Activated CD4-positive, alpha-beta T cell treated with anti-CD3 and anti-CD28 coated beads for 24 hours (primary cell): ENCODE measurements at places on chromosomes 7 and 10.

- no peak for DNase-seq
Measured at GRCh38 chr7:111672901-111673300, 110.6 kb upstream of the IMMP2L start.

GRCh38 chr7:35026150-35026549 is 11.1 kb downstream of the DPY19L1 start:
- no peak for DNase-seq

GRCh38 chr7:149317986-149318672 is 56.1 kb downstream of the ZNF783 start:
- DNase-seq = no peak

- DNase-seq = no peak
Measured at GRCh38 chr7:125412890-125413665, 483.5 kb upstream of the POT1 start.

DNA sequence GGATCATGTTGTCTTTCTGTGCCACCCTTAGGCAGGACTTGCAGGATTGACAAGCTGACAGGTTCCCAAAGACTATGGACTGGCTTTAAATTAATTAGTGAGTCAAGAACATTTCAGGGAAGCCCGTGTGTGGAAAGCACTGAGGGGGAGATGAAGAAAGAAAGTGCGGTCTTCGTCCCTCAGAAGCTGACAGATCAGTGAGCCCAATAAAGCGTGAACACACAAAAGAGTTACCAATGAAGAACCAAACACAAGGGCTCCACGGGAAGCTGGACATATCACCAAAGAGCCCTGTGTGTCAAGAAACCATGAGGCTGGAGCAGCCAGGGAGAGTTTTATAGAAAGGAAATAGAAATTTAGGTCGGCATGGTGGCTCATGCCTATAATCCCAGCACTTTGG is 725.8 kb downstream of the PARD3 start:
- DNase-seq = no peak

DNA sequence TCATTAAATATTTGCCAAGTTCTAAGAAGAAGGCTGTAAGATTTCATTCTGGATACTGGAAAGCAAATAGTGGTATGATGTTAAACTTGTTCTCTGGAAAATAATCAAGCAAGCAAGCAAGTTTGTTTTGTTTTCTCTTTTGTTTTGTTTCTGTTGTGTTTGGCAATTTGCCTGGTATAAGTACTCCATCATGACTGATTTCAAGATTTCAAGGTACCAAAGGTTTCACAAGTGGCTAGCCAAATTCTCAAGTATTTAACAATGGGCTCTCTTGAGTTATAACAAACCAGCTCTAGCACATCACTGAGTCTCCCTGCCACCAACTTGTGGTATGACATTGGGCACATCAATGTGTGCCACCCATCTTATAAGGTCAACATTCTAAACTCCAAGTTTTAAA is 151.7 kb upstream of the IGFBP3 start:
- DNase-seq = no peak

DNA sequence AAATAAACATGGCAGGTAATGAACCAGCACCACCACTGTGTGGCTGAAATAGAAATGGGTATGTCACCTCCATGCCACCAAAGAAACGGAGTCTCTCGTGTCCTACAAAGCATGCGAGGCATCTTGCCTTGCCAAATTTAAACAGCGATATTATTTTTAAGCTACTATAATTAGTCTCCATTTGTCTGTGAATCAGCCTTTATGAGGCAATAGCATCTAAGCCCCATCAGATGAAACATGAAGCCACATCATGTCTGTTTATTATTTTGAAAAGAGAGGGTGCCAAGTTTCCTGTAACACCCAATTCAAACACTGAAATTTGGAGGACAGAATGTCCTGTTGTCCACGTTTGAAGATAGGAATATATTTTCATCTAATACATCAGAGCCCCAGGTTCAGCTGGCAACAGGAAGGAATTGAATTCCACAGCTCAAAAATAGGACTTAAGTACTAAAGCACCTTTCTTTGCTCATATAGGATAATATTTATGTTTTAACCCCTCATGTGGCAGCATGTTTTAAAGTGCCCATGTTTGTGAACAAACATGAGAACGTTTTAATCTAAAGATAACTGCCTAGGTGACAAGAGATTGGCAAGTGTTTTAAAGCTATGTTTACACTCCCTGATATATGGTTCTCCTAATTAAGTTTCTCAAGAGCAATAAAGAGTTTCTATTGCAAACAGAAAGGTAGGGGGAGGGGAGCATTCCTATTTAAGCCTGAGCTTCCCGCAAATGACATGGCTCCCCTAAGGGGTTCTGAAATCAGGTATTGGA is 86.8 kb downstream of the SORBS1 start:
- no peak for DNase-seq

GRCh38 chr7:47100817-47101435 is 481.0 kb downstream of the TNS3 start:
- no peak for DNase-seq

GRCh38 chr7:779480-779879 is 52.4 kb upstream of the PRKAR1B start:
- DNase-seq = no peak

DNA sequence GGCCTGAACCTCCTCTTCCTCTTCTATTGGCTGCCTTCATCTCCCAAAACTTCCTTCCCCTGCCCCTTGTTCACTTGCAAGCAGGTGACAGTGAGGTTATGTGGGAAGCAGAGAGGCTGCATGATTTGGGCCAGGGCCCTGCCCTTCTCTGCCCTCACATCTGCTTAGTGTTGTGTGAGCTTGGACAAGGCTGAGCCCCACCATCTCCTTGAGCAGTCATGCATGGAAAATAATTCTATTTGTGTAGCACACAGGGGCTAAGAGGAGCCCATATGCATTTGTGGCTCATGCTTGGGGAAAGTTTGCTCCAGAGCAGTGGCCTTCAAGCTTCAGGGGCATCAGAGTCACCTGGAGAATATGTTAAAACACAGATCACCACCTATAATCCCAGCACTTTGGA is 26.8 kb upstream of the AQP1 start:
- no peak for DNase-seq

GRCh38 chr10:86742230-86742629 is 14.2 kb upstream of the BMPR1A start:
- DNase-seq = no peak

GRCh38 chr7:46549892-46550639 is 629.0 kb upstream of the IGFBP3 start:
- no peak for DNase-seq

GRCh38 chr10:77890097-77890496 is 36.5 kb downstream of the DLG5 start:
- DNase-seq = no peak

- no peak for DNase-seq
Measured at GRCh38 chr10:33334805-33335550, 511 bp upstream of the NRP1 start.

DNA sequence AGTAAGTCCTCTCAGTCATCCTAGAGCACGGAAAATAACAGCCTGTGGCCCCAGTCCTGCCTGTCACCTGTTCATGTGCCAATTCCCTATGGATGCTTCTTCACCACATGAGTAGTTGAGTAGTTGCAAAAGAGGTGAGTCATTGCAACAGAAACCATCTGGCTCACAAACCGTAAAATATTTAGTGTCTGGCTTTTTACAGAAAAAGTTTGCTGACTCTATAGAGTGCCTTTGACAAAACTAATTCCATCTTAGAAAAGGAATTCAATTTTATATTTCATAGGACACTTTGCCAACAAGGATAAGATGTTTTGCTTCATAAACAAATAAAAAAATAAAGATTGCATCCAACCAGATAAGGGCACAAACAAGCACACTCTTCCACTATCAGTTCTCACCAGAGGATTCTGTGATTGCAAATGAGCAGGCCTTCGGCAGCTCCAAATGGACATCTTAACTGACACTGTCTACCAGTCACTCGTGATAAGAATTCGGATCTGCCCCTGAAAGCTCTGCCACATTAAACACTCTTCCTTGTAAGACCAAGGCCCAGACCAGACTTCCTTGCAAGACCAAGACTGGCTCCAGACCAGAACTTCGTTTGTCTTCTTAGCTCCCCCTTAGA is 242.7 kb upstream of the SEMA3C start:
- DNase-seq = no peak

GRCh38 chr7:31443457-31443856 is 70.4 kb upstream of the ITPRID1 start:
- no peak for DNase-seq

- no peak for DNase-seq
Measured at GRCh38 chr7:157930926-157931466, 594.2 kb downstream of the DNAJB6 start.

- no peak for DNase-seq
Measured at GRCh38 chr7:81669476-81670105, 100.3 kb downstream of the HGF start.

DNA sequence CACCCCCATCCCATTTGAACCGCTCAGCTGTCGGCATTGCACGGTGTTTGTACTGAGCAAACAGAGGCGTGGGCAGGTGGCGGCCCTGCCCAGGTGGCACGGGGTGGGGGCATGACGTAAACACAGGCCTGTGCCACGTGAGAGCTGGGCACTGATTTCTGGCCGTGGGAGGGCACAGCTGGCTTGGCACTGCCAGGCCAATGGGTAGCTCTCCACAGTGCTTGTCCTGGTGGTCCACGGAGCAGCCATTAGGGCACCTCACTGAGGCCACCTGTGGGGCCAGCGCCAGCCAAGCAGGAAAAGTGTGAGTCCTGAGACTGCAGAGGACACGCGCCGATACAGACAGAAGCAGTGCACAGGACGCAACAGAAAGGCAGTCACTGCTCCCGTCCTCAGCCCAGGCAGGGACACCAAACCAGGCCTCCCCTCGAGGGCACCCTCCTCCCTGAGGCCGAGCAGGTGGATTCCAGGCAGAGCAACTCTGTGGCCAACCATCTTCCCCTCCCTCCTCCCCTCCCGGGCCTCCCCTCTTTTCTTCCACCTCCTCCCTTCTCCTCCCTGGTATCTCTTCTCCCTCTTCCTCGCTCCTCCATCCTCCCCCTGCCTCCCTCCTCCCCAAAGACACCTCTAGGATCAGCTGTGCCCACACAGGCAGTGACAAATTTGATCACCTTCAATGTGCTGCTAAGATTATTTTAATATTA is 258.7 kb downstream of the ELFN1 start:
- DNase-seq = no peak

- no peak for DNase-seq
Measured at GRCh38 chr7:41738336-41738735, 35.4 kb upstream of the INHBA start.

- no peak for DNase-seq
Measured at GRCh38 chr7:22597844-22598243, 97.9 kb upstream of the STEAP1B start.

DNA sequence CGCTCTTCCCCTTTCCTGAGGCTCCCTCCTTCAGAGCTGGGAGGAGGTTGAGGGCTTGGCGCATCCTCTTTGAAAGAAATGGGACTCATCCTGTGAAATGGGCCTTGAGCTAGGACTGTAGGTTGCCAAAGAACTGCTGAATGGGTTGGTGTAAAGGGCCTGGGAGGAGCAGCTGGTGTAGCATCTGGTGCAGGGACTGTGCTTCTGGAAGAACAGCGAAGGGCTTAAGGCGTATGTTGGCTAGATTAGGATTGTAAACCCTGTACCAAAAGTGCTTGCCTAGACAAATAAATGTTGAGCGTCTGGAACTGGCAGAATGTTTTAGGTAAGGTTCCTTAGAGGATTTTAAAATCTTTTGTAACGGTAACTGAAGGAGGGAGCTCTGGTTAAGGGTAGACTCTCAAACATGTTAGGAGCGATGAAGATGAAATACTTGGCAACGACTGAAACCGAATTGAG is 563 bp downstream of the STAM start:
- DNase-seq = no peak

- no peak for DNase-seq
Measured at GRCh38 chr10:24042884-24043283, 166.1 kb upstream of the KIAA1217 start.

DNA sequence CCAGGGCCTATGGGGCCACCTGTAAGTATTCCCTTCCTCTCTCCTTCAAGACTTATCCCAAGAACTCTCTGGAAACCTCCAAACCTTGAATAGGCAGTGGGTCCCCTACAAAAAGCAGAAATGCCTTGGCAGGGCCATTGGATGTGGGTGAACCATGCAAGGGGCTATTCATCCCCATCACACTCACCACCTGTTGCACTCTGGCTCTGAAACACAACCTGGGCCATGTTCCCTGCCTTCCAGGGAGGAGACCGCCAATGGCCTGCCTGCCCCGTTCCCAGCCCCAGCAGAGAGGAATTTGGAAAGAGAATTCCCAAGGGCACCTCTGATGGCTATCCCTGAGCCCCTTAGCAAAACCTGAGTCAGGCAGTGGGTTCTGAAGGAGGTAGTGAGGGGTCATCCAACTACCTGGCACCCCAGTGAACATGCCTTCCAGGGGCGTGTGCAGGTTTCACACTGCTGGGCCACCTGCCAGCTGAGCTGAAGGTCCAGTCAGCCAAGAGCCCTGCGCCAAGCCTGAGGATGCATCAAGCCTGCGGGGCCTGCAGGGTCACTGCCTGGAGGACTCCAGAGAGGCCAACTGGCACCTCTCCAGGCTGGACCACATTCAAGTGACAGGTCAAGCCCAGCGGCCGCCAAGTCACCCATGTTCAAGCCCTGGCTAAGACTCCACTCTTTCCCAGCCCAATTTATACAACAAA is 101.3 kb downstream of the COL13A1 start:
- DNase-seq = no peak

- no peak for DNase-seq
Measured at GRCh38 chr10:45607276-45607675, 65.3 kb downstream of the ZFAND4 start.

DNA sequence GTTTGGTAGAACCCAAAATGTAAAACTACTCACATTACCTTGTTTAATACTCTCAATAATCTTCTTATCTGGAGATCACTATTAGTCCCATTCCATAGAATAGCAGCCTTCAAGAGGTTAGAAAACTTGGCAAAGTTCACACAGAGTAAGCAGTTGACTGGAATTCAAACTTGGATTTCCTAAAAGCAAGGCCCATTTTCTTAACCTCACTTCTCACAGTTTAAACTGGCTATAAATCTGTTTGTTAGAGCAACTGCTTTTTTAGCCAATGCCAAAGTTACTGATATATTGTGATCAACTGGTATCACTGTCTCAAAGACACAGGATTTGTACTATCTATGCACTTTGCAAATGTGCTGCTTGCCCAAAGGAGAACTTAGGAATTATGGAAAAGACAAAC is 230.2 kb downstream of the THSD7A start:
- DNase-seq = no peak

- no peak for DNase-seq
Measured at GRCh38 chr7:117950601-117951260, 77.5 kb upstream of the CTTNBP2 start.

DNA sequence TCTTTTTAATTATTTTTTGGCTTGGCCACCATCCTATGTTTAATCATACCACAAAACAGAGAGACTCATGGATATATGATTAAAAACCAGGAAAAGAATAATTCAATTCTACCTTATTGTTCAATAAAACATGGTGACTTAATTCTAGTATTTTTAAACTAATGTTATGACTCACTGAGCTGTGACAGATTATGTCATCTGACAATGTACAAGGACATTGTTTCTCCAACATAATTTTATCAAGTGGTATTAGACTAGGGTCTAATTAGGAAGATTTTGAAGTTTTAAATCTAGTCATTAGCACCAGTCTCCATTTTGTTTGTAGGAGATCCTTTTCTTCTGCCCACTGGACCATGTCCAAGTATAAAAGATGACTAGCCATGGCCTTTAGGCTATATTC is 199.3 kb upstream of the MDFIC start:
- no peak for DNase-seq
